Activated T-cell treated with anti-CD3 and anti-CD28 coated beads for 48 hours (primary cell): ENCODE measurements at places on chromosomes 5 and 9.

GRCh38 chr5:136064510-136064909 lies 35.7 kb downstream of the TGFBI start:
- no peak for DNase-seq

DNA sequence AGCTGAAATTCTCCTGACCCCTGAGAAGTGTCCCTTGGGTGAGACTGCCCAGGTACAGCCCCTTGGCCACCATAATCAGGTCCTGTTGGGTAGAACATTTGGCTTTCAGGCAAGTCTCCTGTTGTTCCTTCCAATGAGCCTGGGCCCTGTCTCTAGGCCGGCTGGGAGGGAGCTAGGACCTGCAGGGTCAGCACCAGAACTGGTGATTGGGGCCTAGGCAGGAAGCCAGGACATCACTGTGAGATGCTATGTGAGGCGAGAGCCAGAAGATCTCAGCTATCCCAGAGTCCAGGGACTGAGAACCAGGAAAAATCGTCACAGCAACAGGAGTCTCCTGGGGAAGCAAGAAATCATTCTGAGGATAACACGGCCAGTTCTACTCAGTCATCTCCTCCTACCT lies 51.5 kb downstream of the PCDH1 start:
- no peak for DNase-seq

- DNase-seq = no peak
Measured at GRCh38 chr9:6351737-6352136, 23.6 kb downstream of the TPD52L3 start.

GRCh38 chr5:111116550-111116949 lies 24.4 kb downstream of the WDR36 start:
- no peak for DNase-seq

DNA sequence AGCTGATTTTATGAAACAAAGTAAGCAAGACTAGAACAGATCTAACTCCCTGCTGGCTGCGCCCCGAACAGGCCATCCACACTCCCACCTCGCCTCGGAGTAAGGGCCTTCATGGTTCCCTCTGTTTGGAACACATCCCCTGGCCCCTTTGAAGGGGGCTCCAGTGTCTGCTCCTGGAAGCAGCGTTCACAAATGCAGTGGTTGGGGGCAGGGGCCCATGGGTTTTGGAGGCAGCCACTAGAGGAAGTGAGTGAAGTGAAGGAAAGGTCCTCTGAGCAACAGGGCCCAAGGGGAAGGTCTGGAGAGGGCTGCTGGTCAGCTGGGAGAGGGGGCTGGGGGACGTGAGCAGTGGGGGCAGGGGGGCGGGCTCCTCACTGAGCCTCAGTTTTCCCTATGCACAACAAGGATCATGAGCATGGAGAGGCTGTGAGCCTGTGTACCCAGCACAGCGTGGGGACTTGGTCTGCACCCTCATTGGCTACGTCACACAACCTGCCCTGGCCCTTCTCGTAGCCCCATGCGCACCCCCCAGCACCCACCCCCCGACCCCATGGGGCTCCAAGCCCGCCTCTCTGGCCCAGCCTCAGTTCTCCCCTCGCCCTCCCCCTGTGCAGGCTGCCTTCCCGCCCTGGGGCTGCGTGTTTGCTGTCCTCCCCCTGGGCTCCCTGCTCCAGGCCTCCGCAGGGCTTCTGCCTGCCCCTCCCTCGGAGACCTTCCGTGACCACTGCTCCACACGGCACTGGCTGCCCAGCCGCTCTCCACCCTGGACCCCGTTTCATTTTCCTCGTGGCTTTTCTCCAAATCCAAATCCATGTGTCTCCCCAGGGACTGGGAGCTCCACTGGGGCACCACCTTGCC lies 39.5 kb downstream of the RASGEF1C start:
- no peak for DNase-seq

DNA sequence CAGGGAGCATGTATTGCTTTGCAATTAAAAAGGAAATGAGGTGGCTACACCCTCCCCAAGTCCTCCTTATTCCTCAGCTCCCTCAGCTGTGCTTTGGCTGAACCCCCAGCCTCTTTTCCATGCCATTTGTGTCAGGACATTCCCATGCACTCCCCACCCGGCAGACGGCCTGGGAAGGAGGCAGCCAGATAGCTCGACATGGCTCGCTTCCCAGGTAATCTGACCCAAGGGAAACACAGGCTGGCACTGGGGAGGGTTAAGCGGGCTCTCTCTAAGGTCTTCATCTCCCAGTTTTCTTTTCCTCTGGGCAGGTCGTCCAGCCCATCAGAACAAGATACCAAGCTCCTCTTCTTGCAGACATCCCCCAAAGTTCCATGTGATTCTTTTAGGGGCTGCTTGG lies 31.2 kb downstream of the BTNL9 start:
- no peak for DNase-seq

GRCh38 chr5:149360272-149360671 lies 2.4 kb downstream of the PCYOX1L start:
- DNase-seq = no peak

- DNase-seq = no peak
Measured at GRCh38 chr9:5263351-5264218, 32.4 kb downstream of the INSL4 start.

DNA sequence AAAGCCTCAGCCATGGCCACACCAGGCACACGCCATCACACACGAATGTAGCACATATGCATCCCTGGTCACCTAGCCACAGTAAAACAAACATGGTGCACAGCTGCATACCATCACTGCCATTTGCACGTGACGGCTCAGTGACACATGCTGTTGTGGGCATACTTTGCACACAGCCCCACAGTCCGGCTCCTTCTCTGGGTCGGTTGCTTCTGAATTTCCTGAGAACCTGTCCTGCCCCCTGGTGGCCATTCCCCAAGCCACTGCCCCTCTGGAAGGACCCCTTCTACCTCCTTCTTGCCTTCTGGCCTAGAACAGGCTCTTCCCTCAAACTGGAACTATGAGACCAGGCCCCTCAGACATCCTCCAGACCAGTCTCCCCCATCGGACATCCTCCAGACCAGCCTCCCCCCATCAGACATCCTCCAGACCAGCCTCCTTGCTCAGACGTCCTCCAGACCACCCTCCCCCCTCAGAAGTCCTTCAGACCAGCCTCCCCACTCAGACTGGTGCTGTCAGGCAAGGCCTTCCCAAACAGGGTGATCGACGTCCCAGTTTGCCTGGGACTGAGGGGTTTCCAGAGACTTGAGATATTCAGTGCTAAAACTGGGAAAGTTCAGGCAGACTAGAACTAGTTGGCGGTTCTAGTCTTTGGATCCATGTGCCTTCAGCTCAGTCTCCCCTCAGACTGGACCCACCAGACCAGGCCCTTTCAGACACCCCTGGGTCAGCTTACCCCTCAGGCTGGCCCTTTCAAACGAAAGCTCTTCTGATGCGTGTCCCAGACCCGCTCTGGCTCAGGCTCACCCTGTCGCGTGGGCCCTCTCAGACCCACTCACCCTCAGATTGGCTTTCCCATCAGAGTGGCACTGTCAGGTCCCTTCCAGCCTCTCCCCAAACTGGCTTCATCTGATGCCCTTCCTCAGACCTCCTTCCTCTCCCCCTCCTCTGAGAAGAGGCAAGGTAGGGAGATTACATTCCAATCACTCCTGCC lies 24.3 kb upstream of the ENHO start:
- DNase-seq = peak; percentile 58

GRCh38 chr5:33843579-33843978 lies 48.2 kb downstream of the ADAMTS12 start:
- DNase-seq = no peak

DNA sequence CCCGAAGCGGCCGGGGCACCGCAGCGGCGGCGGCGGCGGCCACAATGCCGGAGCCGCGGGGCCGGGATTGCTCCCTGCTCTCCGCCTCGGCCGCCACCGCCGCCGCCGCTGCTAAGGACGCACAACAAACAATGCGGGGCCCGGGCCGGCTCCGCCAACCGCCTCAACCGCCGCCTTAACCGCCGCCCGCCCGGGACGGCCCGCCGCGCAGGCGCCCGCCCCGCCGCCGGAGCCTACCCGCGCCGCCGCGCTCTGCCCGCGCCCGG lies 254 bp downstream of the STRBP start:
- no peak for DNase-seq

DNA sequence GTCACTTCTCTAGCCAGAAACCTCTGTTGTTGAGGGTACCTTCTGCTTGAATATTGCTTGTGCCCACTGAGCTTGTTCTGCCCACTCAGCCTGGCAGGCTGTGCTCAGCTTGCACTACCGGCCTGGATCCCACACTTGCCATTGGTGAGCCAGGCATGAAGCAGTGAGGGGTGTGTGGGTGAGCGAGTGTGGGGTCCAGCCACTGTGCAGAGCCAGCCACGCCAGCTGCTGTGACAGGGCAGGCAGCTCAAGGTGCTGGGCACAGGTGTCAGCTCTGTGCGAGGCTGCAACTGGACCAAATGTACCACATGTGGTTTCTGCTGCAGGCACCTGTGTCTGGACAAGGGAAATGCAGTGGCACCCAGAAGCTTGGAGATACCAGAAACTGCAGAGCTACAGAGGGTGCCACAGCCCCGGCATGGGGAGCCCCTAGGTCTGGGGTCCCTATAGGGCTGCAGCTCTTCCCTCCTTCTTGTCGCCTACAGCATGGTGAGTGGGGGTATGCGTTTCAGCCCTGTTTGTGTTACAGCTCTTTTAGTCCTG lies 305.1 kb upstream of the RIOK2 start:
- DNase-seq = no peak

DNA sequence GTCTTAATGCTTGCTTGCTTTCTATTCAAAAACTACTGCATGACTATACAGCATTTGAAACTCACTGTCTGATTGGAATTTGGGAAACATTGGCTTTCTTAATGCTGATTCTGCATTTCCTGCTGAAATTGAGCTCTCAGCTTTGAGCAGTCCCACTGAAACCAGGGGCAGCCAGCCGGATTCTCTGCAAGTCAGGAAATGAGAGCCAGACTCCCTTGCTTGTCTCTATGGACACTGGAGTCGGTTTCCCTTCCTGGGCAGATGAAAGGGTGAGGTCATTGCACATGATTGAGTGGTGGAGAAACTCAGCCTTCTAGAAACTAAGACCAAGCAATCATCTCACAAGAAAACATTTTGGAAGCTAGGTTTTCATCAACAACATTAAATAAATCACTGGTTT lies 119.7 kb upstream of the SPATA31C2 start:
- DNase-seq = no peak

DNA sequence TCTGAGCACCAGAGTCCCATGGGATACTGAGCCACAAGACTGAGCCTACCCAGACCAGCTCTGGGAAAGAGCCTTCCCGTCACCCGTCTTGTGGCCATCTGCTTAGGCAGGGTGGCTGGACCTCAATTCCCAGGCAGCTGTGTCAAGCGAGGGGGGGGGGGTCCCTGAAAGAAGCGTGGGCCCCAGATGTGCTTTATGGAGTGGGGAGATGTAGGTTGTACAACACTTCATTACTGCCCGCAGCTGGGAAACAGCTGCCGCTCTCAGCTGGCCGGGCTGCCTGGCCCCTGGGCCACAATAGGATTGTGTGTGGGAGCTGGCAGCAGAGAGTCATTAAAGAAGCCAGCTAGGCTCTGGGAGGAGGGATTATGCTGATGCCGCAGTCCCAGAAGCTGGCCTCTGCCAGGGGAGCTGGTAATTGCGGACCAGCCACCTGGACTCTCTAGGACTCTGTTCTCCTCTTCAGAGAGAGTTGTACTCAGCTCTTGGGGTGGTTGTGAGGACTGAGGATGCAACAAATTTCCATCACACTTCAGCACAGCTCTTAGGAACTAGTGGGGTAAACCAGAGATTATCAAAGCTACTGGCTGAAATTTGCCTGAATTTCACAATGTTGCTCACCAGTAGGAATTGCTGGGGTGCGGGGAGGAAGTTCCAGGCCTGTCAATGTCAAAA lies 145.4 kb downstream of the GADD45G start:
- DNase-seq = no peak

DNA sequence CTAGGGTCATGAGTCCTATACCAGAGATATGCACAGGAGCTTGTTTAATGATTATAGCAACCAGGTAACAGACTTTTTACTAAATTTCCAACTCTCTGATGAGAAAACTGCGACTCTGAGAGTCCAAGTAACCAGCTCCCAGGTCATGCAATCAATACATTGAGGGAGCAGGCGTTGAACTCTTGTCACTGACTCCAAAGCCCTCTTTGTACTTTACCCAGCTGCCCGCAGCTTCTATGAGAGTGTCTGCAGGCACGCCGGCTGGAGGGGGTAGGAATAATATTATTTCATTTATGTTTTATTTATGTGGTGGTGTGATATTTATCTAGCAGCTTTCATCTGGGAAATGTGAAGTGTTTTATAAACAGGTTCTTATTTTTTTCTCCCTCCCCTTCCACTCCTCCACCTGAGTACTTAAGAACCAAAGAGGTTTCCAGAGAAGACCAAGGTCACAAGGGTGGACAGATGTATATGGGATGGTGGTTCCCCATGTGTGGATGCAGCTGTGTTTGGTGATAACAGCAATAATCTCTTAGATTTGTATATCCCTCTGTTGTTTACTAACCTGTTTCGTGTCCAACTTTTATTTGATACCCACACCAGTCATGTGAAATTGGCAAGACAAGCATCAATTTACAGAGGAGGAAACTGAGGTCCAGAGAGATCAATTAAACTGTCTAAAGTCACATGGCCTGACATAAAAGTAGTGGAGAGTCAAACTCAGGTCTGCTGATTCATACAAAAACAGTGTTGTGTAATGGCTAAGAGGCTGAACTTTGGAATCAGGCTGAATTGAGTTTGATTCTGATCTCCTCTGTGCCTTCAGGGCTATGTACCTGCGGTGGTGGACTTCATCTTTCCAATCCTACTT lies 140.2 kb upstream of the TRIM32 start:
- DNase-seq = no peak

DNA sequence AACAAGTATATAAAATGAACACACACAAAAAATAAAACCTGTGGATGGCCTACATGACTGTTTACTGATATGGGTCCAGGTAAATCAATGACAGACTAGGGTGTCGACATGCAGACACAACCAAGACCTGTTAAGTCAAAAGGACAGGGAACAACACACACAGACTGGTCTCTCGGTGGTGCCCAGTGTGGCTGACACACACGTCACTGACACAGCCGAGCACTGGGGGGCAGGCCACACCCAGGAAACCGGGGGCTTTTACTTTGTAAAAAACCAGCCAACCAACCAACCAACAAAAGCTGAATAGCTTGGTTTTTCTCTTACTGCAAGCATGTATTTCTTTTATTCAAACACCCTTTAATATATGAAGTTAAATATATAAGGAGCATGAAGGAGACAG lies 5.0 kb downstream of the FAM163B start:
- DNase-seq = peak; percentile 15
